ENCODE measurements at places on chromosomes 16 and 17.

DNA sequence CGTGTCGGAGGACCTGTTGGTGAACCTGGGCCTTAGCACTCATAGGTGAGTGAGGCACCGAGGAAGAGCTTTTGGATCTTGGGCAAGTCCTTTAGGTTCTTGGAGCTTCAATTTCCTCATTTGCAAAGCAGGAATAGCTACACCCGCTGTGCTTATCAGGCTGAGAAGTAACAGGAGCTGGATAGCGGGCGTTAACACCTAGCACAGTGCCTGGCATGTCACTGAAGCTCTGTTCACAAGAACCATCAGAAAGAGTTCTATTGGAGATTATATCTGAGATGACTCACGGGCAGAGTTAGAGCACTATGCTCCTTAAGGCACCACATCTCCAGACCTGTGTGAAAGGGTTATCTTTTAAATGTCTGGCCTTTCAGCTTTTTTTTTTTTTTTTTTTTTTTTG lies 12.8 kb downstream of the MEOX1 start:
- no peak for DNase-seq

DNA sequence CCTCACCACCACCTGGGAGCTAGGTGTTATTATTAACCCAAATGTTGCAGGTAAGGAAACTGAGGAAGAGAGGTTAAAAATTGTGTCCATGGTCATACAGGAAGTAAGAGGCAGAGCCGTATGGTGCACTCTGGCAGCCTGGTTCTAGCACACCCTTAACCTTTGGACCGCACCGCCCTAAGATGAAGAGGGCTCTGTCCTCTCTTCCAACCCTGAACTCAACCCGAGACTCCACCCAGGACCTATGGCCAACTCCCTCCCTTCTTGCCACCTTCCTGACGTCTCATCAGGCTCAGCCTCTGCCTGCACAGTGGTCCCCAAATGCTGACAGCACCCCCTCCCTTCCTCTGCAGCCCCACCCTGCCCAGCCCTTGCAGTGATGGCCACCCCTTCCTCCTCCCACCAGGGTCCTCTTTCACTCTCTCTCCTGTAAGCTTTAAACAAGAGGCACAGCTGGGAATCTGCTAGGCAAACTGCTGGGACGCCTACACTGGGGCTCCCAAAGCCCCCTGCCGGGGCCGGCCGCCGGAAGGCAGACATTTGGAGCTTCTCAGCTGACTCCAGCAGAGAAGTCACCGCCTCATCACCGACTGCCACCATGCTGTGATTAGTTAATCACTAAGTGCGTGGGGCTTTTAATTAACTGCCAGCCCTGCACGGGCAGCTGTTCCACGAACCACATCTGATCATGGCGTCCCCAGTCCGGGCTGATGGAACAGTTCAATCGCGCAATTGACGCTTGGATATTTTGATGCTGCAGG lies 16.7 kb upstream of the C16orf78 start:
- no peak for DNase-seq

DNA sequence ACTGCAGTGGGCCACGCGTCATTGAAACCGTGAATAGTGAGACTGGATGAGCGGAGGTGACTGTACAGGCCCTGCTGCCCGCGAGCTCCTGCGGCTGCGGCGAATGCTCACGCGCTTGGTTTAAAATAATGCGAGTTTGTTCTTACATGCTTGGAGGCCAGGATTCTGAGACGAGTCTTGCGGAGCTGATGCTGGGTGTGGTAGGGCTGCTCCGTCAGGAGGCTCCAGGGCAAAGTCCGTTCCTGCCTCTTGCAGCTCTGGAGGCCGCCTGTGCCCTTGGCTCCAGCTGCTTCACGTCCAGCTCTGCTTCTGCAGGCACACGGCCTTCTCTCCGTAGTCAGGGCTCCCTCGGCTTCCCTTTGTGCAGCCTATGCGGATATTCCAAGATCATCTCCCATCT lies 9.5 kb downstream of the ACSF3 start:
- DNase-seq = no peak

DNA sequence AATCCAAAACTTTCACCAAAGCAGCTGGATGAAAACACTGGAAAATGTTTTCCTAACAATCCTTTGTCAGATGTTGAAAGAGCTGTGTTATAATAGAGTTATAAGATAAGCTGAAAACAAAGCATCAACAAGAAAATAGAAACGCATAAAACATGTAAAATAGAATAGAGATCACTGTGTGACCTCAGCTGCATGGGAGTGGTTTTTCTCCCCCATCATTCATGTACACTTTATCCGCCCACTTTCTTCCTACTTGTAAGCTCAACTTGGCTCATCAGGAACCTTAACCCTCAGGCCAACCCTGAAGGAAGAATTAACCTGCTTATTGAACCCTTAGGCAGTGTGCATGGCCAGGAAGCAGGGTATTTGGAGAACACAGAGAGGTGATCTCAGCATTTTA lies 238.5 kb upstream of the PMFBP1 start:
- DNase-seq = no peak

GRCh38 chr17:57550016-57550415 lies 195.1 kb downstream of the CCDC182 start:
- no peak for DNase-seq

DNA sequence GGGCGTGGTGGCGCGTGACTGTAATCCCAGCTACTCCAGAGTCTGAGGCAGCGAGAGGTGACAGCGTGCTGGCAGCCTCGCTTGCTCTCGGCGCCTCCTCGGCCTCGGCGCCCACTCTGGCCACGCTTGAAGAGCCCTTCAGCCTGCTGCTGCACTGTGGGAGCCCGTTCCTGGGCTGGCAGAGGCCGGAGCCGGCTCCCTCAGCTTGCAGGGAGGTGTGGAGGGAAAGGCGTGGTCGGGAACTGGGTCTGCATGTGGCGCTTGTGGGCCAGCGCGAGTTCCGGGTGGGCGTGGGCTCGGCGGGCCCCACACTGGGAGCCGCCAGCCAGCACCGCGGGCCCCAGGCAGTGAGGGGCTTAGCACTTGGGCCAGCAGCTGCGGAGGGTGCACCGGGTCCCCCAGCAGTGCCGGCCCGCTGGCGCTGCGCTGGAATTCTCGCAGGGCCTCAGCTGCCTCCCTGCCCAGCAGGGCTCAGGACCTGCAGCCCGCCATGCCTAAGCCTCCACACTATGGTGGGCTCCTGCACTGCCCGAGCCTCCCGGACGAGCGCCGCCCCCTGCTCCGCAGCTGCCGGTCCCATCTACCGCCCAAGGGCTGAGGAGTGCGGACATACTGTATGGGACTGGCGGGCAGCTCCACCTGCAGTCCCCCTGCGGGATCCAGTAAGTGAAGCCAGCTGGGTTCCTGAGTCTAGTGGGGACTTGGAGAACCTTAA lies 1093.3 kb upstream of the CDH8 start:
- DNase-seq = no peak

All from activated CD4-positive, alpha-beta T cell treated with anti-CD3 and anti-CD28 coated beads for 1 hour (primary cell).